ENCODE measurements at places on chromosomes 5 and 9.

DNA sequence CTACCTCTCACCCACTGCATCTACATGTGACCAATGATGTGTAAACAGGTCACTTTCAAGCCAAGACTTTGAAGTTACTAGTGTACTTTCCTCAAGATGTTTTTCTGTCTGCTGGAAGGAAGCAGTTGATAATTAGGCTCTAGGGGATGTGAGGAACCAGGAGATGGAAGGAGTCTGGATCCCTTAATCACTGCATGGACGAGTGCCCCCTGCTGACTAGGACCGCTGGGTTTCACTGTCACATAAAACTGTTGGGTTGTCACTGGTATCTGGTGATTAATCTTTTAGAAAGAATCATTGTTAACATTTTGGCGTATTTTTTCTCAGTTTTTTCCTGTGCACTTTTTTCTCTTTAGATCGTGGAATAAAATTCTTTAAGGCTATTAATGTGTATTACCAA is 79.5 kb downstream of the SREK1 start:
- no peak for DNase-seq

GRCh38 chr9:16458696-16459420 is 411.6 kb downstream of the BNC2 start:
- no peak for DNase-seq

- DNase-seq, result no peak
These were observed 292.8 kb downstream of the ARL15 start for GRCh38 chr5:54017580-54017979.

DNA sequence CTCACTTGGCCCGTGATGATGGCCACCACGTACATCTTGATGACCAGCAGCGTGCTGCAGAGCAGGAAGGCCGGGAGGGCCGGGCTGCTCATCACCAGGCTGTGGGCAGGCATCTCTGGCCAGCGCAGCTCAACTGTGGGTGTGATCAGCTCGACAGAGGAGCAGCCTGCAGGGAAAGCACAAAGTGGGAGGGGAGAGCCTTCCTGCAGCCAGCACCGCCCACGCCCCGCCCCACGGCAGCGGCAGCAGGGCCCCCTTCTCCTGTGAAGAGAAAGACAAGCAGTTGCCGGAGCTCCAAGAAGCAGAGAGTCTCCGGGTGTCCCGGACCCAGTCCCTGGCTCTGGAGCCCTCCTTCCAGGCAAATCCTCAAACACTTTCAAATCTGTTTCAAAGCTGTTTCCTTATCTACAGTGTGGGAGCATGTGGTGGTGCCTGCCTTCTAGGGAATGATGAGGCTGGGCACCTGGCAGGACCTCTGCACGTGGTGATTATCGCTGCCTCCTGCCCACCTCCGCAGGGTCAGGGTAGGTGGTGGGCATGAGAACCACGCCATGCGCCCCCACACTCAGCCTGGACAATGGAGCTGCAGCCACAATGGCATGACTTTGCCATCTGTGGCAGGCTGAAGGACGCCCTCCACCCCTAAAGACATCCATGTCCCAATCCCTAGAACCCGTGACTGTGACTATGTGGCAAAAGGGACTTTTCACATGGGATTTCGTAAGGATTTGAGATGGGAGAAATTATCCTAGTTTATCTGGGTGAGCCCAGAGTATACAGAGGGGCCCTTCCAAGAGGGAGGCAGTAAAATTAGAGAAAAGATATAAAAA is at the start of gene PTGES:
Gene PTGES (minus strand): TSS at position 143 of the 830 bp plus-strand sequence. CDS start 30 bp downstream, at position 113.
- DNase-seq, result no peak

- peak; percentile 11 for DNase-seq
These were observed at the start of gene ZNF883 for GRCh38 chr9:113011911-113012381. Gene ZNF883 (minus strand): TSS chr9:113012192.

GRCh38 chr5:146510559-146511125 is 5.3 kb downstream of the GPR151 start:
- no peak for DNase-seq

- no peak for DNase-seq
These were observed 554 bp downstream of the SDHA start for GRCh38 chr5:218457-219291.

- no peak for DNase-seq
These were observed 351.0 kb downstream of the PRELID2 start for GRCh38 chr5:145484158-145484557.

DNA sequence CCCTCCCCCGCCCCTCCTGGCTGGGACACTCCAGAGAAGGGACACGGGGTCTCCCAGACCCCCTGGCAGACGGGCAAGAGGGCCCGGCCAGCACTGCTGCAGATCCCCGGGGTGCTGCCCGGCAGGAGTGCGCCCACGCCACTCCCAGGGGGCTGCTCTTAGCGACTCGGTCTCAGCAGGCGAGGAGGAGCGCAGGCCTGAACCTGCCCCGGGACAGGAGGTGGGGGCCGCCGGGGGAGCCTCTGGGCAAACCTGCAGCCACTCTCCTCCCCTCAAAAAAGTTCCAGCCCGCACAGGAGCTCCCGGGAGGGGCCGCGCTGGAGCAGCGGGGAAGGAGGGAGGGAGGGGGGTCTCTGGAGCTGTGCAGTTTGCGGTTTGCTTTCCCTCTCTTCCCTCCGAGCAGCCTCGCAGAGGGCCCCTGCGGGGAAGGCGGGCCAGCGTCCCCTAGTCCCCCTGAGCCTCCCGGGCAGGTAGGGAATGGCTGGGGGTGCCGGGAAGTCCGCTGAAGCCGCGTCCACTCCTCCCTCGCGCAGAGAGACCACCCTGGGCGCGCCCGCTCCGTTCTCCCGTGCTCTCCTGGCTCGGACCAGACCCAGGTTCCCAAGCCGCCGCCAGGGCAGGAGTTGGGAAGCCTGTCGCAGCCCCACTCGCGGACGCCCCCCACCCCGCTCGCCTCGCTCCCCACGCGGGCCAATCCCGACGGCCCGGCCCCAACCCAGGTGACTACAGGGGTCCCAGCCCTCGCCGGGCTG is 44.2 kb downstream of the NACC2 start:
- DNase-seq, result peak; percentile 65

GRCh38 chr5:140795259-140795641 is 598 bp downstream of the PCDHA2 start:
- no peak for DNase-seq

DNA sequence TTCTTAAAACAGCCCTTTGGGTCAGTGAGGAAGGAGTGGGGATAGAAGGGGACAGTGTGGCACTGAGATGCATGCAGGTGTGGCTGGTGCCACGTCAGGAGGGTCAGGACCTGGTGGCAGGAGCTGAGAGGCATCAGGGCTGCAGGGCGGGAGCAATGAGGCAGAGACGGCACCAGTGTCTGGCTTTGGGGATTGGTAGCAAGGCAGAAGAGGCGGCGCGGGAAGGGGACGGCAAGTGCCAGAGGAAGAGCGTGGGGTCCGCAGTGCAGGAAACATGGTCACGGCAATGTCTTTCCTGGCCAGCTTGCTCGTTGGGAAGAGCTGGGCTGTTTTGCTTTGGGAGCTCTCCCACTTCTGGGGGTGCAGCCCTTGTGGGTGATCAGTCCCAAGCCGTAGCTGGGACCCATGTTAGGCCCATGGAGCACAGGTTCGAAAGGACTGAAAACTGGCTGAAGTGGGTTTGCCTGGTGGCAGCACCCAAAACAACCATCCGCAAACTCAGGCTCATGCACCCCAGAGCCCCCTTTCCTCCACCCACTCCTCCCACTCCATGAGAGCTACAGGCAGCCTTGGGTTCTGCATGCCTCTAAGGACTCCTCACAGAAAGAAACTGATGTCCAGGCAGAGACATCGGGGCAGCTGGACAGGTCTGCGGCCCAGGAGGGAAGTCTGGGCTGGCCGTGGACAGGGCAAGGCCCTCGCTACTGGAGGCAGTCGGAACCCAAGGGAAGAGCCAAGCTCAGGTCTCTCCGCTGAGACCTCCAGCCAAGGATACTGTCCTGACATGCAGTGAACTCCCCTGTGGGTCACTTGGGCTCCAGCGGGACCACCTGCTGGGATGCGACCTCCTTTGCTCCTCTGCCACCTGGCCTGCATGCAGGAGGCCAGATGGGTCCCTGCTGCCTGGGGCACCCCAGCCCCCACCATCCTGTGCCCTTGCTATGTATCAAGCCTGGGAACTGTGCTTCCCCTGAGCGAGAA is 104.4 kb downstream of the ZNF354C start:
- no peak for DNase-seq

GRCh38 chr5:80686757-80687156 is 32.0 kb upstream of the DHFR start:
- DNase-seq, result no peak

DNA sequence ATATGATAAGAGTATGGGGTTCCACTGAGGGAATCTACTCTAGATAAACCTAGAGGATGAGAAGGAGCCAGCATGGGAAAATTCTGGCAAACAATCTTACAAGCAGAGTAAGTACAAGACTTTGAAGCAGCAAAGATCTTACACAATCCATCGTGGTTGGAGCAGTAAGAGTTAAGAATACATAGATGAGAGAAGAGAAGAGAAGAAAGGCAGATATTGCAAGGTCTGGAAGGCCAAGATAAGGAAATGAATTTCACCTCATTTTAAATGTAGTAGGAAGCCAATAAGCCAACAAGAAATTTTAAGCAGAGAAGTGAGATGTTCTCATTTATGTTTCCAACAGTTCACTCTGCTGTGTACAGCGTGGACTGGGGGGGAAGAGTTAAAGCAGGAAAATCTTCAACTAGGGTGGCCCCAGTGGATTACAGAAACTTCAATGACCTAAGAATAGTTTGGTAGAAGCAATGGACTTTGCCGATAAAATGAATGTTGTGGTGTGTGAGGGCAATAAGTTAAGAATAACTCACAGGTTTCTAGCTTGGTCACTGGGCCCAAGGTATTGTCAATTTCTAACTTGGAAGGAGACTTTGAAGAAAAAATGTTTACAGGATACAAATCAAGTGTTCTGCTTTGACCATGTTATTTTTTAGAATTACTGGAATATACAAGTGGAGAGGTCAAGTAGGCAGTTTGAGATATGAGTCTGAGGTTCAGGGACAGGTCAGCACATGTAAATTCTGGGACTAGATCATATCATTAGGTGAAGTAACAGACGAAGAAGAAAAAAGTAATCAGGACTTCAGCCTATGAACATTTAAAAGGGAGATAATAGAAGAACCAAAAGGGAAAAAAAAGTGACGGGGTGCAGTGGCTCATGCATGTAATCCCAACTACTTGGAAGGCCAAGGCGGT is 12.1 kb upstream of the ISOC1 start:
- DNase-seq, result no peak

DNA sequence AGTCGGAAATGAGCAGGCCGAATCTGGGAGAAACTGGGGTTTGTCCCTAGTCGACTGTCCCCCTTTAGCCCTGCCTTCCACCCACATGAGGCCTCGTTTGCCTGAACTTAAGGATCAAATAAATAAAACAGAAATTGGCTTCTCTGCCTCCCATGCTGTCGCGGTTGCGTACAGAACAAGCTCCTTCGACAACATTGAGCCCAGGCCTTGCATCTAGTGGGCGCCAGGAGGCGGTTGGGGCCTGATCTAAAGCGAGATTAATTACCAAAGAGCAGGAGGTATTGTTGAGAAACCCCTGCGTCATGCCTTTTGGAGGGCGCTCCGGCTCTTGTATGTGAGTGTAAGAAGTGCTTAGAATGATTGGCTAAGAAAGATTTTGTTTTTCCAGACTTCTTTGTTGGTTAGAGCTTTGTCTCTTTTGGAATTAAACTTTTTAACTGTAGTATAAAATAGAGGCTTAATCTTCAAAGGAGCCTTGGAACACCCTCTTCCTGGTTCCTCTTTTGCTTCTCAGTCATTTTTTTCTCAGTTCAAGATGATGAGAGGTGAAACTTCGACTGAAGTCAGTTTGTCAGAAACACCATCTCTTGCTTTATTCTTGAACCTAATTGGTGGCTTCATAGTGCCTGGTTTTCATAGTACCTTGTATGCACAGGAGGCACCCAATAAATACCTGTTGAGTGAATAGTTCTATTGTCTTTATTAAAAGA is 828 bp downstream of the ATP6V0E1 start:
- peak; percentile 70 for DNase-seq

DNA sequence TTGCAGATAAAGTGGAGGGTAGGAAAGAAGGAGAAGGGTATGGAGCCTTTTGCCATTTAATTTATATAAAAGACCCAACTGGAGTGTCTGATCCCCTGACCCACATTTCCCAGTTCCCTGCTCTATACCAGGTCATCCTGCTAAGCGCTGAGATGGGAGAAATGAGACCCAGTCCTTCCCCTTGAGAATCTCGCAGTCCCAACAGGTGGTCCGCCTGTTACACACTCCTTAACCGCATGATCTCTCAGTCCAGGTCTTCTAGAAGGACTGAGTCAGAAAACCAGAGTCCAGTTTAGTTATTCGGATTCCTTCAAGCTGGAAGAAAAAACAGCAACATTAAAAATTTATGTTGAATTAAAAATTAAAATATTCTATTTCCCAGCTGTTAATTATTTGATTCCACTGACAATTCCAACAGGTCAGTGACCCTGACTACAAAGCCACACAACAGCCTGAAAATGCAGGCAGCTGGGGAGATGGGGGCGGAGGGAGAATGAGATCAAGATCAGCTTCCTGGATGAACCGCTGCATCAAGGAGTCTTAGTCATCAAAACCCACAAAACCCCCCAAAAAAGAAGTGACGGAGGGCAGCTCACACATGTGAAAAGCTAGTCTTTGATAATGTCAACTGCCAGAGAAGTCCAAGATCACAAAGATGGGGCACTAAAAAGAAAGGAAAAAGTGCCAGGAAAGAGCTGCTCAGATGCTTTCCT is 44.0 kb downstream of the GGTA1 start:
- no peak for DNase-seq

DNA sequence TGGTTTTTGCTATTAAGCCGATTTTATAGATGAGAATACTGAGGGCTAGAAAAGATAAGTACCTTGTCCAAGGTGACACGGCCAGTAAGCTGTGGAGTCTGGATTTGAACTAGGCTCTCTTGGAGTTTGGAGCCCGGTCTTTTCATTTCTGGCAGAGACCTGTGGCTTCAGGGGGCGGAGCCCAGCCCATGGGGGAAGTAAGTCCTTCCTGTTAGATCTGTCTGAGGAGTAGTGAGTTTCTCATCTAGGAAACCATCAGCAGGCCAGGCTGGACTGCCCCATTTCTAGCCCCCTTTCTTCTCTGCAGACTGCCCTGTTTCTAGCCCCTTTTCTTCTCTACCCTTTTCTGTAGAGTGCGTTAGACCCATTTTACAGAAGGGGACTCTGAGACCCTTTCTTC is 521 bp upstream of the PTGS1 start:
- no peak for DNase-seq

DNA sequence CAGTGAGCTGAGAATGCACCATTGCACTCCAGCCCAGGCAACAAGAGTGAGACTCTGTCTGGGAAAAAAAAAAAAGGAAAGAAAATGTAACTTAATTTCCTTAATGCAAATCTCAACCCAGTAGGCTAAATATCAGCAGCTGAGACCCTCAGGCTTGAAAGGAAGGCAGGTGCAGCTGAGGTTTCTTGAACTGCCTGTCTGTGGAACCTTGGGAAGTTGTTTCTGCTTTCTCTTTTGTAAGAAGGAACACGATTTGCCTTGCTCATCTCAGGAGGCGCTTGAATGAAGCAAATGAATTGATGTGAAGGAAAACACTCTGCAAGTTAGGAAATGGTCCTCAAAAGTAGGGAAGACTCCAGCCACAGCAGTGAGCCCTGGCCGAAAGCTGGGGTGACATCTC is 143.3 kb downstream of the IRX1 start:
- no peak for DNase-seq

DNA sequence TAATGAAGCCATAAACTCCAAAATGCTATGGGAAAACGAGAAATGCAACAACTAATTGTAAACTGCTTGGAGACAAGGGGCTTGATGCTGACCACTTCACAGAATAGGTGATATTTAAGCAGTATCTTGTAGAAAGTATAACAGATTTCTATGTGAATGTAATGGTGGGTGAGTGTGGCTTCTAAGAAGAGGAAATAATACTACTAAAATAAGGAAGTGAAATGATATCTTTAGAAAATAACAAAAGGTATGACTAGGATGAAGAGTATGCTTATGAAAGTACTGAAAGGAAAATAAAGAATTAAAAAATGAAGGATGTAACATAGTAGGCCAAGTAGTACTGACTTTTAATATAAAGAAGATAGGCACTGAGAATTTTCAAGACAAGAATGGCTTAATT is 94.2 kb downstream of the AGTPBP1 start:
- no peak for DNase-seq
